Gastrocnemius medialis (tissue), 4 donors: ENCODE measurements at places on chromosomes 2 and 18.

- no peak for DNase-seq
These were observed 127.3 kb upstream of the NYAP2 start for GRCh38 chr2:225272173-225272572.

DNA sequence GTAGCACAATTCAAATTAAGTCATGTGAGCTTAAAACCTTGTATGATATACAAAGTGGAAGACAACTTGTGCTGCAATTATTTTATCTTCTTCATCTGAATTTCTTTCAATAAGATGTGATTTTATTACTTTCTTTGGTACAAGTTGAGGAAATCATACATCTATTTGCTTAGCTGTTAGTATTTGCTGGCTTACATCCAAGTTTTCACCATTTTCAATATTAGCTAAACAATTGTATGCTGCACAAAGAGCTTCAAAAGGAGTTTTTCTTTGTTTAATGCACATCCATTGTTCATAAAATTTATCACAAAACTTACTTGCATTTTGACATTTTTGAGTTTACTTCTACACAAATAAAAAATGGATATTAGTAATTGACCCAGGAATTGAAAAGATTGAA is 40.9 kb downstream of the SCN9A start:
- DNase-seq: no peak

DNA sequence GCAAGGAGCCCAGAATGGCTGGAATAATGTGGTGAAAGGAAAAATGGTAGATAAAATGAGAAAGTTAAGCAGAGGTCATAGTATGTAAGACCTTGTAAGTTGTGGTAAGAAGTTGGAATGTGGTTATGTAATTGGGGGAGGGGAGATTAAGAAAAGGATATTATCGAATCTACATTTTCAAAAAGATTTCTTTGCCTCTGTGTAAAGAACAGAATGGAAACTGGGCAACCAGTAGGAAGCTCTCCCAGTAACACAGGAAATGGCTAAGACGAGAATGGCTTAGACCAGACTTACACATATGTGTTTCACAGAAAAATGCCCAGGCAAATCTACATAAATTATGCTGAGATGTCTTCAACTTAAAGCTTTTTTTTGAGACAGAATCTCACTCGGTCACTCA is 13.2 kb downstream of the MEMO1 start:
- DNase-seq: no peak

DNA sequence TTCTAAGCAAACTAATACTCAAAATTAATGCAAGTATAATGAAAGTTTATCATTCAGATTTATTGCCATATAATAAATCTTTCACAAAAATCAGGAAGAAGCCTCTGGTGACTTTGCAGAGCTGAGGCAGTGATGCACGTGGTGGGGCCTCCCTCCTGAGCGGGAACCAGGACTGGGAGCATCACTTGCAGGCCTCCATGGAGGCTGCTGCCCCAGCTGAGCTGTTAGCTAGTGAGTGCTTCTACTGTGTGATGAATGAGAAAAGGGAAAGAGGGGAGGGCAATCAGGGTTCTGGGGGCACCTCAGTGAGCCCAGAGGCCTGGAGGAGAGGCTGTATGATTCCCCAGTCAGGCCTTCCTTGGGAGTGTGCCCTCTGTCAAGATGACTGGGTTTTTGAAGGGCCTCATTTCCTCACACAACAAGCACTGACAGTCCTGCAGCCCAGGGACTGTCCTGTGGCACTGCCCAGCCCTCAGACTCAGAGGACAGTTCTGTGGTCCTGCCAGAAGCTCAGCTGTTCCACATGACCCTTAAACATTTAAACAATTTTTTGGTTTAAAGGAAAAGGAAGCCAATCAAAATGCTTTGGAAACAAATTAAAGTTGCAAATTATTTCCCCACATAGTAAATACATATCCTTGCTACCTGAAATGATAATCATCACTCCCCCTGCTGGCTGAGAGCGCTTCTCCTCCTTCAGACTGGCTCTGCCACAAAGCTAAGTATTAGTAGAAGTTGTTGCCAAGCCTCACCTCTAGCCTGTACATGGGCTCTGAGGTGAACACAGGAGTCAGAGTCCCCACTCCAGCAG is 90.9 kb upstream of the SMAD7 start:
- peak; percentile 38 for DNase-seq

- no peak for DNase-seq
These were observed 159.9 kb downstream of the BARD1 start for GRCh38 chr2:214649440-214650205.

GRCh38 chr2:189751080-189751658 is 11.4 kb downstream of the OSGEPL1 start:
- no peak for DNase-seq

DNA sequence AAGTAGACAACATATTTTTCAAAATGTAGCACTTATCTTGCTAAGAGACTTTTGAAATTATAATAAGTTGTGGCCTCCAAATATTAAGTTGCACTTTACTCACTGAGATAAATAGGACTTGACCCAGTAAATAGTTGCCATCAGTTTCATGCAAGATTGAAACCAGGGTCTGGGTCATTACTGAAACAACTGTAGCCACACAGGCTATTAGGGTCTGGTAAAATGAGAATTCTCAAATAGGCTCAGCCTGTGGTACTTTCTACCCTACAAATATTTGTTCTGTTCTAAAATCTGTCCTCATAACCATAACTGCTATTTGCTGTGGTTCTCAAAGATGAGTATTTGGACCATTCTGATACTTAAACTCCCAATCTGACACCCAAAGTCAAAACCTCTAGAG is 115.4 kb upstream of the STK17B start:
- DNase-seq: no peak

DNA sequence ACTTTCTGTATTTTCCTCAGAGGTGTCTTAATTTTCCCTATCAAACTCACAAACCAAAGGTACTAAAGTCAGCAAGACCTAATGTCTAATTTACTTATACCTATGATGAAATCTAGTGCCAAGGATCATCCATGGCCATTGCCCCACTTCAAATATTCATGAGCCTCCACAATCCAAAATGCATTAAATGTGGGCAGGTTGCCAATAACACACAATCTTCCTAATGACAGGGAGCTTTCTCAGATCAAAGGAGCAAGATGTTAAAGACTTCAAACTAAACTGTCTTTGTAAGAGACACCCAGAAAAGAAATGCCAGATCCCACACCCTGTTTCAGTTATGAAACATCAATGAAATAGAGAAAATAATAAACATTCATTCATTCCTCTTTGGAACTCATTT is 143.2 kb downstream of the TMEFF2 start:
- no peak for DNase-seq
